ENCODE measurements at places on chromosomes 7 and 10.

DNA sequence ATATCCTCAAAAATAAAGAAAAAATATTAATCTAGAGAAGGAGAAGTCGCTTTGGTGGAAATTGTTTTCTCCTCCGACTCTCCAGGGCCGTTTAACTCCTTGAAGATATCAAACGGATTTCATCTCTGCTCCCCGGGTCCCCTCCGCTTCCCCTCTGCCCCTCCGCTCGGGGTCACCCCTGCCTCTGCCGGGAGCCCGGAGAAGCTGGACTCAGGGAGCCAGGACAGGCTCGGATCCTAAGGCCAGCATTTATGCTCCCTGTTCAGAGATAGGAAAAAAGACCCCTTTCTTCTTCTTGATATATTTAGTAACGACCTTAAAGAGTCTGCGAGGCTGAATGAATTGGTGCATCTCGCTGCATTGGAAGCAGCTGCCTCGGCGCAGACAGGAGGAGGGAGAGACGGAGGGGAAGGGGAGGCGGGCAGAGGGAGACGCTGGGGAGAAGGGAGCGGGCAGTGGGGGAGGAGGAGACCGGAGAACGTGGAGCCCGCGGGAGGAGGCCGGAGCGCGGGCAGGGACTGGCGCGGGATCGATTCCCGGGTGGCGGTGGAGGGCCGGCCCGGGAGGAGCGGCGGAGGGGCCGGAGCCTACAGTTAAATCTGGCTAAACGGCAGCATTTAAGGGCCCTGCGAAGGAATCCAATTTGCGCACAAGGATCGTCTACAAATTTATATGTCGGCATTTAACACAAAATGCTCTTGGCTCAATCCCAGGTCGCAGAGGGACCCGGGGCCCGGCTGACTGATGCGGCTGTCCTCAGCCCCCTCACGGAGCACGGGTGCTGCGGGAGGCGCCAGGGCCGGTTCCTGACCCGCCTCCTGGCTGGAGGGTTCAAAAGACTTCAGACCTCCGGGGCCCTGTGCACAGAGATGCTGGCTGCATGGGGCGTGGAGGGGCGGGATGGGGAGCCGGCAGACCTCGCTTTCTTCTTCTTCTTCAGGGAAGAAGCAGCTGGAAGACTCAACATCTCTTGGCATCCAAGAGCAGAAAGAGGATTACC is 55.6 kb downstream of the CRTAC1 start:
- DNase-seq = no peak

GRCh38 chr7:132390705-132391104 is 185.6 kb downstream of the PLXNA4 start:
- no peak for DNase-seq

DNA sequence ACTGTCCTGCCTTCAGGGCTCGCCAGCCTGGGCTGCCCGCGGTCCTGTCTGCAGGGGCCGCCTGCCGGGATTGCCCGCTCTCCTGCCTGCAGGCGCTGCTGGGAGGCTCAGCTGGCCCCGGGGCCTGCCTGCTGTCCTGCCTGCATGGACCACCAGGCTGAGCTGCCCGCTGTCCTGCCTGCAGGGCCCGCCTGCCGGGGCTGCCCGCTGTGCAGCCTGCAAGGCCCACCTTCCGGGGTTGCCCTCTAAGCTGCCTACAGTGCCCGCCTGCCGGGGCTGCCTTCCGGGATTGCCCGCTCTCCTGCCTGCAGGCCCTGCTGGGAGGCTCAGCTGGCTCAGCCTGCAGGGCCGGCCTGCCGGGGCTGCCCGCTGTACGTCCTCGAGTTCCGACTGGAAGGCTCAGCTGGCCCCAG is 164.4 kb downstream of the GLRX3 start:
- DNase-seq = no peak

GRCh38 chr7:66571568-66571967 is 57.1 kb upstream of the KCTD7 start:
- DNase-seq = no peak

DNA sequence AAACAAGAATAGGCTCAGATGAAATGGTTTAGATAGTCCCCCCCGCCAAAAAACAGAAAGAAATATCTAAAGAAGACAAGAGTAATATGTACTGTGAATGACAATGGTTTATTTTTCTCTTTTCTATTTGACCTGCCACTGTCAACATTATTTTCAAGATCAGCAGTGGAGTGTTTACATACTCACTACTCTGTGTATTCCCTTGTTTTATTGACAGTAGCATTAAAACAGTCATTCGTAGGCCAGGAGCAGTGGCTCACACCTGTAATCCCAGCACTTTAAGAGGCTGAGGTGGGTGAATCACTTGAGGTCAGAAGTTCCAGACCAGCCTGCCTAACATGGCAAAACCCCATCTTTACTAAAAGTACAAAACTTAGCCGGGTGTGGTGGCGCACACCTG is 245.3 kb upstream of the SLC26A5 start:
- DNase-seq = no peak

DNA sequence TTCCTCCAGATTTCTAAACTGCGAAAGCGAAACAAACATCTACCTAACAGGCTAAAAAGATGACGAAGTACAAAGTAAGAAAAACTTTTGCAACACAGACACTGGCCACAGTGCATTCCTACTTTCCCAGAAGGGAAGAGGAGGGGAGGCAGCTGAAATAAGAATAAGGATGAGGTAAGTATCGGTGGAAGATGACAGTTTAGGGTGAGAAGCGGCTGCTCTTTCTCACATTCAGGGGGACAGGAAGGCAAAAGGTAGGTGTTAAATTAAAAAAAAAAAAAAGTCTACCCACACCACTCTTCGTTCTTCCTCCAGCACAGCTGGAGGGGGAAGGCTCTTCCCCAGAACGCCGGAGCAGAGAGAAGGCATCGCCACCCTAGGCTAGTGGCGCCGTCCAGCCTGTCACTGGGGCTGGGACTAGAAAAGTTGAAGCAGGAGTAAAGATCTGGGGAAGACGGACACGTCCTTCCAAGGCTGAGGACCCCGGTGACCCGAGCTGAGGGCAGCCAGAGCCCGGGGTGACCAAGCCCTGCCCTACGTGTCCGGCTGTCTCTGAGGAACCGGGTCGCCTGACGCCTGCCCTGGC is 846 bp downstream of the DNAJC1 start:
- peak; percentile 13 for DNase-seq

DNA sequence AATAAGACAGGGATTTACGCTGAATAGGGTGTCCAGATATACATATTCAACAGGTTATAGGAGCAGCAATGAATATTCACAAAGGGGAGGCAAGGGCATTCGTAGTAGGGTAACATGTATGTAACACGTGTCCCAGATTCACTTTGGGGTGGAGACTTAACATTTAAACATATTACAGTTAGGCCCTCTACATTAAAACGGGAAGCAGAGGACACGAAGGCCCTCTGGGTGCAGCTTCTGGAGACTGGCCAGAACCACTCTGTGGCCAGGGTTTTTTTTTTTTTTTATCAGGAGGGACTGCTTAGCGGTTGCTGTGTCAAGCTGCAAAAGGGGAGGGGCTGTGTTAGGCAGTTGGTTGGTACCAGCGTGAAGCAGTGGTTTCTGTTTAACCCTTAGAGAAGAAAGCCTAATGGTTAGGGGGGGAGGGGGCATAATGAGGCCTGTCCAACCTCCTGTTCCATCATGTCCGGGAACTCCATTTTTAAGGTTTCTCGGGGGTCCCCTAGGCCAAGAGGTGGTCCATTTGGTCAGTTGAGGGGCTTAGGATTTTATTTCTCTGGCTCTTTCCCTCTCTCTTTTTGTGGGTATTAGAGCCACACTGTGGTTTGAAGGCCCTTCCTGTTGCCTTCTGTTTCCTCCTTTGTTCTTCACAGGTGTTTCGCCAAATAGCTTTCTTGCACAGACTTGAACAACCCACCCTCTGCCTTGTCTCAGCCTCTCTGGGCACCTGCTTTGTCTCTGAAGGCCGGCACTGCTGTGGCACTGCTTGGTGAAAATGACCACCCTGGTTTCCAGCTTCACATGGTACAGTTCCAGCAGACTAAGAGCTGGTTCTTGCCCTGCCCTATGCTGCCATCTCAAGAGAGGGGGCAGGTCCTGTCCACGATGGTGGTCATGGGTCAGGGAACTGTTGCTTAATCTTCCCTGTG is 26.4 kb downstream of the PRF1 start:
- peak; percentile 95 for DNase-seq

Measured in AML-193 (cell line).